Gastrocnemius medialis (tissue), 4 donors: ENCODE measurements at places on chromosomes 3 and 15. TPM values are rescaled to one million over a fixed set of nuclear protein-coding genes. Genes with fewer than 3 reads are reported as not detected.

DNA sequence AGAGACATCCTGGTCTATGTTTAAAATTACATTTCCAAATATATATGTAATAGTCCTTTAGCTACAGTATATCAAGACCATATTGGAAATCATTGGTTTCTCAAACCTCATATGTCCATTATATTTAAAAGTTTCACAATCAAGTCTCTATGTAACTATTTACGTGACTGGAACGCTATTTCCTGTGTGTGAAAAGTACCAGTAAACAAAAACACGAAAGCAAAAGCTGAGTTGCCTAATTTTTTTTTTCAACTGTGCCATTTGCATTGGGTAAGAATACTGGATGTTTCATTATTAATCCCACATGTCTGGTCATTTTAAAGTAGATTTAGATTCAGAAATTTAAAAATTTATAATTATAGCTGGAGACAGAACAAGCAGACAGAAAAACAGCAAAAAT is 381.4 kb downstream of the TBC1D5 start:
- no peak overlapping the region for H3K4me3 ChIP-seq
- no peak overlapping the region for H3K27ac ChIP-seq
- H3K36me3 ChIP-seq, result no peaks in the 10 kb centered on the region
- no peak for DNase-seq
- no peaks in the 10 kb centered on the region for H3K27me3 ChIP-seq
- H3K4me1 ChIP-seq, result peaks cover 2% of the 10 kb centered on the region

DNA sequence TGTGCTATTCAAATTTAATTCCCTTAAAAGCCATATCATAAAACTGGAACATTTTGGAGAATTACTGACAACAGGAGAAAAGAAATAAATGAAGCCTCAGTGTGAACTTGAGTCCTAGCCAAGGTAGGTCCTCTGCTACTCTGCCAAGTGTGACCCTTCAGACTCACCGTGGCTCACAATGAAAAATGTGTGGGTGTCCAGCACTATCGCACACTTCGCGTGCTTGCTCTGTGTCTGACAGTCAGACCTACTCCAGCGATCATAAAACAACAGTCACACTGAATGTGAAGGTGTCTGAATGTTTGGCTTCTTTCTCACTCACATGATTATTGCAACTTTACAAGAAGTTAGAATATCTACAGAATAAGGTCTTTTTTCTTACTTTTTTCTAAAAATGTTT is 65.8 kb upstream of the TRA2B start:
- H3K27ac ChIP-seq, result no peak overlapping the region
- no peak overlapping the region for H3K4me3 ChIP-seq
- no peaks in the 10 kb centered on the region for H3K36me3 ChIP-seq
- H3K27me3 ChIP-seq, result no peaks in the 10 kb centered on the region
- H3K4me1 ChIP-seq, result no peaks in the 10 kb centered on the region

Gene LRRC34
- total RNA-seq, result 1.3 TPM

Gene AMT
- 1.1 TPM for total RNA-seq

Gene TFRC
- 23.1 TPM for total RNA-seq
